GM23338 (cell line): ENCODE measurements at places on chromosomes 2 and 18.

DNA sequence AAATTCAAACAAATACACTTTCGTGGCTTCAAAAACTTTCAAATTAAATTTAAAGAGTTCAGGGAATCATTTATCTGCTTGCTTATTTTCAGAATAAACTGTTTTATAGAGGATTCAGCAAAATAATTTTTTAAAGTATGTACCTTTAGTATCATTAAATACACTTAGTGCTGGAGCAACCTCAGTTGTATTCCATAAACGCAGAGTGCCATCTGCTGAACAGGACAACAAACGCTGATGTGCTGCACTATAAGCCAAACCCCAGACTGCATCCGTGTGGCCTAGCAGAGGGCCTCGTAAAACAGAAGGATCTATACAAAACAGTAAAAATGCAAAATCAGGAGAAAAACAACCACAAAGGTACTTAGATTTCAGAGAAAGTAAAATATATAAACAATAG, 108.6 kb downstream of the STRN start:
- DNase-seq: no peak

- no peak for DNase-seq
These were observed 165.9 kb upstream of the CCDC150 start for GRCh38 chr2:196473617-196474016.

- no peak for DNase-seq
These were observed 48.8 kb upstream of the ITSN2 start for GRCh38 chr2:24409171-24409570.

DNA sequence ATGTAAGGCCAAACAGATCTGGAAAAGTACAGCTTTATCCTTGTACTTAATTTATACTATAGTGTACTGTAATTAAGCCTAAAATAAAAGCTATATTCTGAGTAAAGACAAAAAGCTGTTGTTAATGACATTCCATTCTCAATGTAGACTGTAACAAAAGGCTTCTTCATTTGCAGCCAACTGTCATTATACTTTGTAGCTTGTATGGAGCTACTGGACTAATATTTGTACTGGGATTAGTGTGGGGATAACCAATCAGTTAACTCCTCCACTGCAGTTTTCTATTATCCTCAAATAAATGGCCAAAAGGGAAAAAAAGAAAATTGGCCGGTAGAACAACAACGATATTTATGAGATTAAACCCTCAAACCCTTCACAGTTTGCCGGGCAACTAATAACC, 66.5 kb downstream of the STK39 start:
- DNase-seq: no peak

DNA sequence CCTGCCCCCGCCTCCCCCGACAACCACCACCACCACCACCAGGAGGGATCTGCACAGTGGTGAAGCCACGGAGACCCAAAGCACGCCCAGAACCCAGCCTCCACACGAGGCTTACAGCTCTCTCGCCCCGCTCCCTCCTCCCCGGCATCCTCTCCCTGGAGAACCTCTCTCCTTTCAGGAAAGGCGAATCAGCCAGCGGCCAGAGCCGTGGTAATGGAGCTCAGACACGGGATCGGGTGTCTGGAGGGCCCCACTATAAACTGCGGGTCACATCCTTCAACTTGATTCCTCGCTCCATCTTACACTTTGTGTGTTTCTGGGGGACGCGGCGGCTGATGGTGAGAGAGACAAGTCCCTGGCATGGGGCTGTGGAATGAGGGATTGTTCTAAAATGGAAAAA, 271.5 kb upstream of the SIX2 start:
- DNase-seq: no peak

DNA sequence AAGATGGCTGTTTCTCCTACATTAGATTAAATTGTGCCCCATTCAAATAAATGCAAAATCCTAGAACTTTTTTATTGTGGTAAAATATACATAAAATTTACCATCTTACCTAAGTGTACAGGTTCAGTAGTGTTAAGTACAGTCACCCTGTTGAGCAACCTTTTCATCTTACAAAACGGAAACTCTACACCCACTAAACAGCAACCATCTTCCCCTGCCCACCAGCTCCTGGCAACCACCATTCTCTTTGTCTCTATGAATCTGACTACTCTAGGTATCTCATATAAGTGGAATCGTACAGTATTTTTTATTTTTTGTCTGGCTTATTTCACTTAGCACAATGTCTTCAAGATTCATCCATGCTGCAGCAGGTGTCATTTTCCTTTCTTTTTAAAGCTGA, 53.0 kb downstream of the ASXL2 start:
- no peak for DNase-seq

GRCh38 chr18:74514860-74515495, 18.8 kb downstream of the CNDP2 start:
- no peak for DNase-seq

DNA sequence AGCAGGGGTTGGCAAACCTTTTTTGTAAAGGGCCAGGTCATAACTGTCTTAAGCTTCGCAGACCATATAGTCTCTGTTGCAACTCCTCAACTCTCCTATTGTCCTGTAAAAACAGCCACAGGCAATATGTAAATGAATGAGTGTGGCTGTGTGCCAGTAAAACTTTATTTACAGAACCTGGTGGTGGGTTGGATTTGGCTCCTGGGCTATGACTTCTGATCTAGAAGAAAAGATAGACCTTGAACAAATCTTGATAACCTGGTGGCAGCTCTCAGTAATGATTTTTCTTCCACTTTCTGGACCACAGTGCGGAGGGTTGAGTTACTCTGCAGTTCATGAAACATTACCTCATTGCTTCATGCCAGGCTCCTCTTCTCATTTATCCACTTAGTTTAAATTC, 139.3 kb downstream of the MYCN start:
- DNase-seq: no peak

DNA sequence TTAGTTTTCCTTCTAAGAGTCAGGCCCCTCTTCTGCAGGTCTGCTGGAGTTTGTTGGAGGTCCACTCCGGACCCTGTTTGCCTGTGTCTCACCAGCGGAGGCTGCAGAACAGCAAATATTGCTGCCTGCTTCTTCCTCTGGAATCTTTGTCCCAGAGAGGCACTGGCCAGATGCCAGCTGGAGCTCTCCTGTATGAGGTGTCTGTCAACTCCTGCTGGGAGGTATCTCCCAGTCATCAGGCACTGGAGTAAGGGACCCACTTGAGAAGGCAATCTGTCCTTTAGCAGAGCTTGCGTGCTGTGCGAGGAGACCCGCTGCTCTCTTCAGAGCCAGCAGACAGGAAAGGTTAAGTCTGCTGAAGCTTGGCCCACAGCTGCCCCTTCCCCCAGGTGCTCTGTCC, 4.8 kb downstream of the REG1B start:
- DNase-seq: no peak

DNA sequence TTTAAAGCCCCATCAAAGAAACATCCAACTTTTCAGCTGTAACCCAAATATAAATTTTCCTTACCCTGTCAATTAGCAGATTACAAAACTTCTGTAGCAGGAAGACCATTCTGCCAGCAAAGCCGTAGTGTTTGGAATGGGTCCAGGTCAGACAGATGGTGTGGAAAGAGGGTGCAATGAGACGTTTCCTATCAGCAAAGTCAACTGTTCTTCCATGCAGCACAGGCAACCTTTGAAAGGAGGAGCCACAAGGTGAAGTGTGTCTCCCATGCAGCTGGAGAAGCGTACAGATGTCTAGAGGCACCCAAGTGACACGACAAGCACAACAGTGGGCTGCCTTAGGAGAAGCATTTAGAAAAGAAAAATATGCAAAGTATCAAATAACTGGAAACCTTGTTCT, 83.7 kb downstream of the SP3 start:
- DNase-seq: no peak

GRCh38 chr2:230893338-230893737, 28.6 kb downstream of the ITM2C start:
- DNase-seq: peak; percentile 36

- peak; percentile 70 for DNase-seq
These were observed 28.0 kb downstream of the KIF3C start for GRCh38 chr2:25954199-25954752.

DNA sequence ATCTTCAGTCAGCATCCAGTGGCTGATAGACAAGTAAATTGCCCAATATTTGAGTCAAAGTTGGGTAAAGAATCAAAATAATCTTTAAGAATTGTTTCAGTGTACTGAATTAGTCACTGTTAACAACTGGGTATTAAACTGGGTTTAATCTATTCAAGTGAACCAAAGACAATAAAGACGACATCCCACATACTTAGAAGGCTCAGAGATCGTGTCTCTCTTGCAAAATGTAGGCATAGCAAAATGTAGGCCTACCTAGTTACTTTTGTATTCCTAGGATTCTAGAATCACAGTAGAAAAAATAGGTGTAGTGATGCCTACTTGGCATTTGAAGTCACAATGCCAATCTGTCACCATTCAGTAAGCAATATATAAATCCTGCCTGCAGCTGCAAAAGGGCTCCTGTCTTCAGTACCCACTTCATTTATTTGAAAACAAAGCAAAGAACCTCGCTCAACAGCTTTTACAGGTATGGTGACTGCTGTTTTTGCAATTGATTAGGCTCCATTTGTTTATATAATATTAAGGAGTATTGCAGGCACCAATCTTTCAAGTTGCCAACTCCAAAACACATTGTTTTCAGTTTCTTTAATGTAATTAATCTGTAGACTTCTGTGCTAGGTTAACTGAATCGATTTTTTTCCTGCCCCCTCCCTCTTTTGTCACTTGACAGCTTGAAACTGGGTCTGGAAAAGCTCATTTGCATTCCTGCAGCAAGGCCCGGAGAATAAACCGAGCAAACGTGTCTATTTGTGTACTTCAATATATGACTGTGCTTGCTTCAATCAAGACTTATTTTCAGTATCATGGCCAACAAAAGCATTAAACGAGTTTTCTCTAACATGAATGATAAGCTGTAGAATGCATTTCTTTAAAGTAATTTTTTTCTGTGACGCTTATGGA, 1074.9 kb downstream of the TDRD15 start:
- DNase-seq: no peak

DNA sequence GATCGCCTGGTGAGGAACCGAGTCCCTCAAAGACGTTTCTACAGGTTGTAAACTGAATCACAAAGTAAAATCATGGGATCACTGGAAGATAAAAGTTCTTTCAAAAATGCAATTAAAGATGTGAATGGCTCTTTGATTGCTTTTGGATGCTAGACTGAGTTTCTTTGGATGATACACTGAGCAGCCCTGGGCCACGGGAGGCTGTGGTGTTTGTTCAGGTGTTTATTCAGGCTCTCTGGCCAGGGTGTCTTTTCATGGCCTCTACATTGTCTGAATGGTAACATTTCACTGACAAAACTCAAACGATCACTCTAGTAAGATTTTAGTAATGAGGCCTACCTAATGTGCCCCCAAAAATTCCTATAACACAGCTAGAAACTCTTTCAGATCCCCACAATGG, 48.4 kb upstream of the SPATS2L start:
- no peak for DNase-seq

DNA sequence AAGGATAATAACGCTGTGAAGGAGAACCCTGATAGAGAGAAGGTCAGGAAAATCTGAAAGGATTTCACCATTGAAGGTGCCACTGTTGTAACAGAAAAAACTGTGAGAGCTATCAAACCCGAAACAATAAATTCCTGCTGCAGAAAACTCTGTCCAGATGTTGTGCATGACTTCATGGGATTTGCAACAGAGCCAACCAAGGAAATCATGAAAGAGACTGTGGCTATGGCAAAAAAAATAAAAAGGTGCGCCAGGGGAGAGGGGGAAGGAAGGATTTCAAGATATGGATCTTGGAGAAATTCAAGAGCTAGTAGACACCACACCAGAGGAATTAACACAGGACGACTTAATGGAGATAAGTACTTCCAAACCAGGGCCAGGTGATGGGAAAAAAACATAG, 88.0 kb downstream of the LDLRAD4 start:
- DNase-seq: no peak

DNA sequence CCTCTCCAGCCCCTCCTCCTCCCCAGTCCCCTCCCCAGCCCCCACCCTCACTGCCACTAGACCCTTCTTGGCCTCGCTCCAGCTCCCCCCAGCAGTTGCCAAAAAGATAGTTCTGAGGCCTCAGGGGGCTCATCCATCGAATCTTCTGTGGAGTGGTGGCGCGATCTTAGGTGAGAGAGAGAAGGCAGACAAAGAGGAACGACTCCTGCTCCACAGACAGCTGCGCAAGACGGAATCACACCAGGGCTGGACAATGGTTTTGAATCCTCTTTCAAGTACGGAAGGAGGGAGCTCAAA, 68.1 kb downstream of the LAMA3 start:
- no peak for DNase-seq

GRCh38 chr2:11762799-11763461, 16.5 kb downstream of the LPIN1 start:
- no peak for DNase-seq

DNA sequence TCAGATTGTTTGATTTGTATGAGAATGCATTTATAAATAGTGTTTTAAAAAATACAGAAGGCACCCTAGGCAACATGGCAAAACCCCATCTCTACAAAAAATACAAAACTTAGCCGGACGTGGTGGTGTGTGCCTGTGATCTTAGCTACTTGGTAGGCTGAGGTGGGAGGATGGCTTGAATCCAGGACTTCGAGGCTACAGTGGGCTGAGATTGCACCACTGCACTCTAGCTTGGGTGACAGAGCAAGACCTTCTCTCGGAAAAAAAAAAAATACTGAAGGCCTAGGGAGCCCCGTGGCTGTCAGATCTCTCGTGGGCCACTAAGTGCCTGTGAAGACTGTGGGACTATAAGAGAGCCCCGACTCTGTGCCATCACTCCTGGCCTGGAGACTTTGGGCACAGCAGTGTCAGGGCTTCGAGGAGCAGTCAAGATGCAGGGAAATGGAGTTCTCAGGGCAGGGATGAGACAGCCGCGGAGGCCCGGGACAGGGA, 40.5 kb downstream of the MYO7B start:
- DNase-seq: no peak

DNA sequence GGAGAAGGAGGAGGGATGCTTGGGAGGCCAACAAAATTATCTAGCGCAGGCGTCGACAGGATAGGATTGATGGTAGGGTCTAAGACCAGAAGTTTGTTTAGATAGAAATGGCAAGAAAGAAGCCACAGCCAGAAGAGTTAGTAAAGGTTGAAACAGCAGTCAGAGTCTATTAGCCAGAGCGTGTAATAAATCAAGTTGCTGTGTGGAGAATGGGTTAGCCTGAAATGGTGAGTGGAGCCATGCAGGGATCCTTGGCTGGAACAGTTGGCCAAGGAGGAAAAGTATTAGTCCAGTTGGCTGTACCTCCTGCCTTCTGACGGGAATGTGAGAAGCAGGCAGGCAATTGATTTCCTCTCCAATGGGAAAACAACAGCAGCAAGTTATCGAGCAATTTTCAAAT, 190.7 kb upstream of the CCDC68 start:
- no peak for DNase-seq

- peak; percentile 29 for DNase-seq
These were observed 825 bp downstream of the GRB14 start for GRCh38 chr2:164620457-164620856.
